A549 treated with dexamethasone at 1 μM for 4 hours (cell line): ENCODE measurements at places on chromosomes 1 and 21. TPM values are rescaled to one million over a fixed set of nuclear protein-coding genes. Genes with fewer than 3 reads are reported as not detected.

Gene CELA2B
- total RNA-seq, result 0.13 TPM in 1 of 5 replicates, not detected in the others

Gene LCE6A
- total RNA-seq, result not detected in 5 replicates

Gene SPATA45
- 0.20 to 0.46 TPM (median 0.42 TPM) in 3 of 5 replicates, not detected in the others for total RNA-seq

Gene TMEM79
- 4.8 to 8.1 TPM (median 7.4 TPM) in 5 replicates for total RNA-seq

Gene NMNAT2
- 0.43 to 0.94 TPM (median 0.67 TPM) in 5 replicates for total RNA-seq

Gene ATP1A2
- 0.05 to 0.19 TPM (median 0.08 TPM) in 5 replicates for total RNA-seq

Gene CD5L
- not detected in 5 replicates for total RNA-seq

Gene DNAJC6
- total RNA-seq, result 6.0 to 10.6 TPM (median 8.8 TPM) in 5 replicates

Gene OR2L5
- total RNA-seq, result not detected in 5 replicates

Gene CYP4A22
- total RNA-seq, result not detected in 5 replicates

Gene ATP6V1G3
- total RNA-seq, result not detected in 5 replicates

Gene NUDT4B
- 0.58 to 1.9 TPM (median 1.1 TPM) in 5 replicates for total RNA-seq

Gene FBLIM1
- total RNA-seq, result 17.2 to 30.9 TPM (median 24.8 TPM) in 5 replicates

Gene KRTAP13-2
- 0.09 TPM in 1 of 5 replicates, not detected in the others for total RNA-seq

Gene ZNF697
- 1.4 to 2.0 TPM (median 1.8 TPM) in 5 replicates for total RNA-seq

Gene IGSF21
- total RNA-seq, result not detected in 5 replicates

Gene COP1
- 22.9 to 30.6 TPM (median 30.1 TPM) in 5 replicates for total RNA-seq

Gene OR2T35
- total RNA-seq, result not detected in 5 replicates

Gene COL11A1
- total RNA-seq, result 2.6 to 3.2 TPM (median 2.7 TPM) in 5 replicates

Gene PCP4
- not detected in 5 replicates for total RNA-seq

Gene ZC3H12A
- 32.0 to 54.9 TPM (median 50.7 TPM) in 5 replicates for total RNA-seq

Gene HORMAD1
- 7.9 to 10.7 TPM (median 9.7 TPM) in 5 replicates for total RNA-seq

Gene H6PD
- total RNA-seq, result 5.0 to 9.6 TPM (median 7.9 TPM) in 5 replicates

Gene TNNI3K
- not detected in 5 replicates for total RNA-seq

Gene FTCD
- 0.16 to 0.33 TPM (median 0.19 TPM) in 3 of 5 replicates, not detected in the others for total RNA-seq

Gene TMEM81
- total RNA-seq, result 1.6 to 3.0 TPM (median 2.3 TPM) in 5 replicates

Gene DMBX1
- 0.55 to 1.0 TPM (median 0.87 TPM) in 5 replicates for total RNA-seq

Gene KIRREL1
- 17.4 to 26.2 TPM (median 25.0 TPM) in 5 replicates for total RNA-seq

Gene SCP2
- total RNA-seq, result 48.0 to 69.0 TPM (median 55.9 TPM) in 5 replicates

Gene RIT1
- total RNA-seq, result 19.0 to 23.3 TPM (median 19.9 TPM) in 5 replicates

Gene TENT5C
- total RNA-seq, result 0.08 to 0.14 TPM (median 0.11 TPM) in 5 replicates
